ENCODE measurements at places on chromosomes 6 and 20. TPM values are rescaled to one million over a fixed set of nuclear protein-coding genes. Genes with fewer than 3 reads are reported as not detected.

DNA sequence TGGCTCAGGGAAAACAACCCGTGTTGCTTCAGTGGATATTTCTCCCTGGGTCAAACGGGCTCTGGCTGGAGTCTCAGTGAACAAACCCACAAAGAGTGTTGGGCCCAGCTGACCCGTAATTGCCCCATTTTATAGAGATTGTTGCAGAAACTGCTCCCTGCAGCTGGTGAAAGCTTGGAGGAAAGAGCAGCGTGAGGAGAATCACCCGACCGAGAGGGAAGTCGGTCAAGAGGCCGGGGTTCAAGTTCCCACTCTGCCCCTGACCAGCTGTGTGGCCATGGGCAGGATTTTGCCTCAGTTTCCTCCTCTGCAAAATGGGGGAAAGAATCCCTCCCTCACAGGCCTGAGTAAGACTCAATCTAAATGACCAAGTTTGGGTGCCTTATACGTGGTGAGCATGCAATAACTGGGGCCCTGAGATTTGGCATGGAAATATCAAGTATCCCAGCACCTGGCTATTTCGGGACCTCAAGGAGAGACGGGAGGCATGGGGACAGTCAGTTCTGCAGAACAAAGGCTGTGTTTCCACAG is 1.7 kb upstream of the TGM2 start:
- no peak for DNase-seq
- H3K27ac ChIP-seq = no peak overlapping the region
- H3K27me3 ChIP-seq = no peaks in the 10 kb centered on the region
- peaks cover 5% of the 10 kb centered on the region for H3K4me1 ChIP-seq

GRCh38 chr6:121582262-121582661 is 146.8 kb downstream of the GJA1 start:
- no peak overlapping the region for H3K4me3 ChIP-seq
- no peaks in the 10 kb centered on the region for H3K27me3 ChIP-seq
- H3K27ac ChIP-seq = no peak overlapping the region
- DNase-seq = no peak
- H3K4me1 ChIP-seq = no peaks in the 10 kb centered on the region
- H3K36me3 ChIP-seq = no peaks in the 10 kb centered on the region

RWDD1 gene
- 40.4 TPM for total RNA-seq

- no peaks in the 10 kb centered on the region for H3K27me3 ChIP-seq
- H3K27ac ChIP-seq = no peak overlapping the region
- no peak overlapping the region for H3K4me3 ChIP-seq
- DNase-seq = no peak
Observed at GRCh38 chr20:7361321-7361720, 578.9 kb downstream of the HAO1 start.

- DNase-seq = no peak
- H3K4me1 ChIP-seq = no peaks in the 10 kb centered on the region
- no peak overlapping the region for H3K4me3 ChIP-seq
- H3K27ac ChIP-seq = no peak overlapping the region
- no peaks in the 10 kb centered on the region for H3K27me3 ChIP-seq
- H3K36me3 ChIP-seq = no peaks in the 10 kb centered on the region
Observed at GRCh38 chr20:4134861-4135379, 119.6 kb upstream of the RNF24 start.

DNA sequence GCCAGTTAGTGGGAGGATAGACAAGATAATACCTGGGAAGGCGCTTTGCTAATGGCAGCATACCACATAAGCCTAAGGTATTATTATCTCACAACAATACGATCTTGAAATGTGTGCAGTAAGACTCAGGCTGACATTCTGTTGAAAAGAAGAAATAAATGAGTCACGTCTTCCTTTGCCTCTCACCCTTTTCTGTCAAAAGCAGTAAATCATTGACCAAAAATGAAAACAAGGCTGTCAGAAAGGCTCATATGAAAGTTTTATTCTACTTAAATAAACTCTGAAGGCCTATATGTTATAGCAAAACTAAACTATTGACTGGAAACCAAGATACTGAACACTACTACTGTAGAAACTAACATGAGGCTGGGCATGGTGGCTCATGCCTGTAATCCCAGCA is 43.1 kb upstream of the IL20RA start:
- H3K36me3 ChIP-seq = no peaks in the 10 kb centered on the region
- no peak overlapping the region for H3K4me3 ChIP-seq
- H3K27ac ChIP-seq = no peak overlapping the region
- no peaks in the 10 kb centered on the region for H3K27me3 ChIP-seq

- H3K27me3 ChIP-seq = no peaks in the 10 kb centered on the region
- no peak overlapping the region for H3K27ac ChIP-seq
- DNase-seq = no peak
- H3K36me3 ChIP-seq = no peaks in the 10 kb centered on the region
Observed at GRCh38 chr6:140597181-140597580, 1222.7 kb upstream of the CITED2 start.

GRCh38 chr6:170134031-170134470 is 156.8 kb downstream of the DLL1 start:
- no peaks in the 10 kb centered on the region for H3K27me3 ChIP-seq
- H3K36me3 ChIP-seq = no peaks in the 10 kb centered on the region
- no peak overlapping the region for H3K27ac ChIP-seq

DNA sequence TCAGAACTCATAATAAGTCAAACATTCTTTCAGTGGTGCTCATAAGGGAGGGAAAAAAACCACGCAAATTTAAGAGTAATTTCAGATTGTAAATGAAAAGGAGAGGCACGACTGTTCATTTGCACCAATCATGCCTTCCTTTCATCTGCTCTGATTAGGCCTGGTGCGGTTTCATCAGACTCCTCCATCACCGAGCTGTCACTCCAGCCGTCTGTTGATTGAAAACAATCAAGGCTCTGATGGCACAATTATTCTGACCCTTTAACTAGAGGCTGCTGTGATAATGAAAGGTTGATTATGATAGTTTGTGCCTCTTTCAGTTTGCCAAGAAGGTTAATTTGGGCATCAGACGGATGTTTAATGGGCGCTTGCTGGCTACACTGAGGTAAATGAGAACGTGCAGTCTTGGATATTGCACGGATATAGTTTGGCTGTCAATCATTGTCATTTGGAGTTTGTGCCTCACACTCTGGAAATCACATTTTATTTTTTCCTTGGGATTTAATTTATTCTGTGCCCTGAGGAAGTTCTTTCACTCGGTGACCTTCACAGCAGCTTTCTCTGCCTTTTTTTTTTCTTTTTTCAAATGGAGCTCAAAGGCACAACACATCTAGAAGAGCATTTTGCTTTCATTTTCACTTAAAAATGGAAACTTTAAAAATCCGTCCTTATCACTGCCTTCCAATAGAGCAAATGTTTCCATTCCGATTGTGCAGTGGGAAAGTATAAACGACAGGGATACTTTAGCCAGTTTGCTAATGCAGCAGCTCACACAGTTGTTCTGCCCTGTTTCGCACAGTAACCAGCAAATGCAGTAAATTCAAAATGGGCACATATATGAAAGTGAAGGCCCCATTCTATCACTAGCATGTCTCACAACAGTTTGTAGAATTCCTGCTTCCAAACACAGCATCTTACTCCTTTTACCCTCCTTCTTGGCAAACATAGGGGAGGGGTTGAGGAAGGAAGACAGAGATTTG is 172.8 kb downstream of the KLHL32 start:
- H3K36me3 ChIP-seq = no peaks in the 10 kb centered on the region
- H3K4me3 ChIP-seq = peak overlapping the region; percentile 8
- no peaks in the 10 kb centered on the region for H3K27me3 ChIP-seq
- DNase-seq = no peak
- no peak overlapping the region for H3K27ac ChIP-seq

DNA sequence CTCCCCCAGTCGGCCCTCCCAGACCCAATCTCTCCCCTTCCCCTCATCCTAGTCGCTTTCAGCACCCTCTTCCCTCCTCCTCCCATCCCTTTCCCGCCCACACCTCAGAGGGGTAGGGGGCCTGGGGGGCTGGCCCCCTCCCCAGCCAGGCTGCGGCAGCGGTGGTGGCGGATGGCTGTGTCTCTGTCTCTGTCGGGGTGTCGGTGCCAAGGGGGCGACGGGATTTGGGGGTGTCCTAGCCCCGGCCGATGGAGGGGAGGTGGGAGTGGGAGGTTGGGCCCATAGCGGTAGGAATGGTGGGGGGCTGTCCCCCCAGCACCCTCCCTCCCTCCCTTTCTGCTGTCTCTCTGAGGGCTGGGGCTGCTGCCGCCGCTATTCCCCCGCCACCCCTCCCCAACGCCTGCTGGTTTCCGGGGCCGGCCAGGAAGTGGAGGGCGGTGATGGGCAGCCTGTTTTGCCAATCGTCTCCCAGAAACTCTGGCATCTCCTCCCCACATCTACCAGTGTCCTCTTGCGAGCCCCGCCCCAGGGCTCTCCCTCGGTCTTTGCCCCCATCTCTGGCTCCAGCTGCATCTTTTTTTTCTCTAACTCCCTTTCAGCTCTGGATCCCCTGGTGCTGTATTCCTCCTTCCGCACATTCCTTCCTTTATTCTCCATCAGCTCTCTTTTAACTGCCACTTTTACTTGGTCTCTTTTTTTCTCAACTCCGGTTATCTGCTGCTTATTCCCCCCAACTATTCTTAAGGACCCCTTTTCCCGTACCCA is at the start of gene AGPAT1:
Gene AGPAT1, minus strand, starts transcription at position 374 of the 765 bp plus-strand sequence. CDS start 4,588 bp downstream, outside the sequence.
- H3K4me3 ChIP-seq = peak within 1 kb of the TSS; percentile 88
- peaks cover 31% of the 10 kb centered on the region for H3K4me1 ChIP-seq
- H3K36me3 ChIP-seq = no peaks in the 10 kb centered on the region

VWA7 gene
- total RNA-seq = 0.39 TPM

DNA sequence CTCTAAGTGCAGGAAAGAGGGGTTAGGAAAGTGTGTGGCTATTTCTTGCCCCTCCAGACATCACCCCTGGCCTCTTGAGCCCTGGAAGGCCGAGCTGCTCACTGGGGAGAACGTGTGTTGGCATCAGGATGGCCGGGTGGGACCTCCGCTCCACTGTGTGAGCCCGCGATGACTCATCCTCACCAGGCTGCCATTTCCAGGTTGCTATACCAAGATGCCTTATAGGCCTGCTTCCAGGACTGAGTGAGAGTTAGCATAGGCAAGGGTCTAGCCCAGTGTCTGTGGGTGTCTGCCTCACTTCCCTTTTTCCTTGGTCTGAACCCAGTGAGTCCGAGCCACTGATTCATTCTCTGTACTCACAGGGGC is 105.0 kb downstream of the MRPL14 start:
- no peaks in the 10 kb centered on the region for H3K36me3 ChIP-seq
- DNase-seq = no peak
- peaks cover 21% of the 10 kb centered on the region for H3K4me1 ChIP-seq
- no peaks in the 10 kb centered on the region for H3K27me3 ChIP-seq

Measured in tibial nerve (tissue), 4 donors.